ENCODE measurements at places on chromosomes 1 and 21.
A peak's percentile ranks its signal among the peaks of the same experiment; 100 is the strongest.

DNA sequence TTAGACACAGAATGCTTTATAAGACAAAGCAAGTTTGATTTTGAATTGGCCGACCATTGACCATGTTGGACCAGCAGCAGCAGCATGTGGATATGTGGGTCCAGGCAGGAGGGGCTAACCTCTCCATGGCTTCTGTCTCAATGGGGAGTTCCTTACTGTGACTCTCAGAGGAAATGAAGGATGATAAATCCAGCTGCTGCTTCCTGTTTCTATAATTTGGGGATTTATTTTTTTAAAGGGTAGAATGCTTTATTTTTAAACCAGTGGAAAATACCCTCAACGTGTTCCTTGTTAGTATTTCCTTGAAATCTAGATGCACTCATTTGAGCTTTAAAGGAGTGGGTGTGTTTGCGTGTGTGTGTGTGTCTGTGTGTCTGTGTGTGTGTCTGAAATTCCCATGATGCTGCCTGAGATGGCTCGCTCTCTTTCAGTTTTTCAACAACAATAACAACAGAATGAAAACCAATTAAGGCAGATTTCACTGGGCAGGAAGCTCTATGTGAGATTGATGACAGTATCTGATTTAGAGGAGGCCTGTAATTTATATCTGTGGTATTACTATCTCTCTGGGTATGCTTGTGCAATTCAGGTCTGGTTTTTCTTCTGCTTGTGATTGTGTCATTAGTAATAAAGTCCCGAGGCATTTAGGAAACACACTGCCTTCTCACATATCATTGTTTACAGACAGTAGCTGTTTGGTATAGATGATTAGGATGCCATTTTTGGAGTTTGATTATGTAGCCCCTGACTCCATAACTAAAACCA lies 86.1 kb upstream of the ZNF326 start:
- DNase-seq, result no peak

GRCh38 chr1:88595355-88596002 lies 88.6 kb upstream of the PKN2 start:
- DNase-seq, result no peak

GRCh38 chr1:91045284-91045683 lies 23.4 kb upstream of the ZNF644 start:
- DNase-seq, result no peak

GRCh38 chr1:151846686-151847237 lies 6.8 kb downstream of the THEM5 start:
- DNase-seq, result no peak

GRCh38 chr1:156136970-156137483 lies 16.4 kb upstream of the SEMA4A start:
- no peak for DNase-seq

- DNase-seq, result no peak
Observed at GRCh38 chr1:6969106-6969505, 183.9 kb downstream of the CAMTA1 start.

- no peak for DNase-seq
Observed at GRCh38 chr1:17886838-17887441, 131.8 kb downstream of the ACTL8 start.

DNA sequence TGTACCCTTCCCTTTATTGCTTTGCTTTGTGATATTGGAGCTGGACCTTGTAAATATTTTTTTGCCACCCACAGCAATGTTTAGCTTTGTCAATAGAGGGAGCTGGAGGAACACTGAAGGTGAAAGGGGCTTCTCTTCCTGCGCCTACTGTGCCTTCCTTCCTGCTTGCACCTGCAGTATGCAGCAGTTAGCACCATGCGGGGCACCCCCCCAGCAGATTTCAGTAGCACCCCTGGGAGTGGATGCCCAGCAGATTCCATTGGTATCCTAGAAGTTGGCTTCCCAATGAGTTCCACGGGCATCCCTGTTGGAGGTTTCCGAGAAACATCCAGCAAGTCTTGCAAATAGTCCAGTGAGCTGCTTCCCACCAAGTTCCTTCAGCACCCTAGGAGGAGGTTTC lies 25.6 kb downstream of the S100A10 start:
- no peak for DNase-seq

- no peak for DNase-seq
Observed at GRCh38 chr1:203287898-203288297, 17.4 kb upstream of the BTG2 start.

- DNase-seq, result no peak
Observed at GRCh38 chr1:43315481-43315880, 14.7 kb downstream of the TIE1 start.

- no peak for DNase-seq
Observed at GRCh38 chr21:46027851-46028493, 46.4 kb downstream of the COL6A1 start.

GRCh38 chr1:30311749-30312148 lies 411.6 kb downstream of the MATN1 start:
- no peak for DNase-seq

DNA sequence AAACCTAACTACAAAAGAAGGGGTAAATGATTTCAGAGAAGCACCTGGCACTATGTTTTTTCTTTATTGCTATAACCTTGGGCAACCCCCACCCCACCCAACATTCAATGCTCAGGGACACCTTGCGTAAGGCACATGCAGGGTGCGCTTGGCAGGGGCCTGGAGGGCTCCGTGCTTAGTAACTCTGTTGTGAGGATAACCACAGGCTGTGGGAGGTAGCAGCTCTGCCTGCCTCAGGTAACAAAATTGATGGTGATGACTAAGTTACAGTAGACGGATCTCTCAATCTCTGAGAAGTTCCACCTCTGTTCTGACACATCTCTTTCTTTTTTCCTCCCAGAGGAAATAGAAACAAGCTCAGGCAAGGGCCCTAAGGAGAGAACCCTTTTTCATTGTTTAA lies 8.7 kb upstream of the CCN1 start:
- no peak for DNase-seq

- DNase-seq, result no peak
Observed at GRCh38 chr1:3727042-3727824, 25.0 kb upstream of the CCDC27 start.

- no peak for DNase-seq
Observed at GRCh38 chr1:155131285-155131684, 3.6 kb downstream of the EFNA1 start.

GRCh38 chr1:222790115-222790514 lies 24.7 kb upstream of the DISP1 start:
- no peak for DNase-seq

DNA sequence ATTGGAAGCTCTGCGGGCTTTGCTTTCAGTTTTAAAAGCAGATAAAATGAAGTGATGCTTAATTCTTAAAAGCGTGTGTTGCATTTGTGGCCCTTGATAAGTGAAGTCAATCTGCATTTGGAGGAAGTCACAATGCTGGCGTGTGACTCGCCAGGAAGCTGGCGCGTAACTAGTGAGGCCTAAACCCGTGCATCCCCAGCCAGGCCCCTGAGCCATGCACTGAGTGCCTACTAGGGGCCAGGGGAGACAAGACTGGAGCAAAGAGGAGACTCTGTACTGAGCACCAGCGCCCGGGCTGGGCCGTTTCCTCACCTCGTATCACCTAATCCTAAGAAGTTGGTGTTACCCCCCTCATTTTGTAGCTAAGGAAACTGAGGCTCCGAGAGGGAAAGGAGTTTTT lies 4.6 kb upstream of the DDOST start:
- no peak for DNase-seq

GRCh38 chr1:55089683-55090082 lies 50.3 kb downstream of the PCSK9 start:
- no peak for DNase-seq

GRCh38 chr1:185215911-185216310 lies 58.9 kb downstream of the SWT1 start:
- no peak for DNase-seq

GRCh38 chr1:31381394-31382294 lies 8.8 kb upstream of the FABP3 start:
- DNase-seq, result peak; percentile 18

DNA sequence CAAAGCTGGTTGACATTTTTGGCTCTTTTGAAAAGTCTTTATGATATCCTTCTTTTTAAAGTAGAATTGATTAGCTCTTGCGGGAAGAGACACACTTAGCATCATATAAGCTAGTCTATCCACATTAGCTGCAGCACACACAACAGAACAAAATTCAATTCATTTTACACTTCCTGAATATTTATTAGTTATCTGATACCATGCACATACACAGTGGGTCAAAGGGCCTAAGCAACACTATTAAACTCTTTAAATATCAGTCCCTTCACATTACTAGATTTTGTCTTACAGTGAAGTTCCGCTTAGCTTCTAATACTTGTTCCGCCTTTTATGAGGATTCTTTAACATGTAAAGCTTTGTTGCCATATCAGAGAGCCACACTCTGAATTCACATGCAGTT lies 169.5 kb downstream of the CRB1 start:
- DNase-seq, result no peak

GRCh38 chr1:156664046-156664766 lies 13.0 kb downstream of the NES start:
- no peak for DNase-seq

GRCh38 chr1:239960366-239960765 lies 131.3 kb upstream of the FMN2 start:
- no peak for DNase-seq

- no peak for DNase-seq
Observed at GRCh38 chr1:41856944-41857285, 61.8 kb downstream of the HIVEP3 start.

GRCh38 chr1:29324771-29325351 lies 88.5 kb downstream of the PTPRU start:
- no peak for DNase-seq

DNA sequence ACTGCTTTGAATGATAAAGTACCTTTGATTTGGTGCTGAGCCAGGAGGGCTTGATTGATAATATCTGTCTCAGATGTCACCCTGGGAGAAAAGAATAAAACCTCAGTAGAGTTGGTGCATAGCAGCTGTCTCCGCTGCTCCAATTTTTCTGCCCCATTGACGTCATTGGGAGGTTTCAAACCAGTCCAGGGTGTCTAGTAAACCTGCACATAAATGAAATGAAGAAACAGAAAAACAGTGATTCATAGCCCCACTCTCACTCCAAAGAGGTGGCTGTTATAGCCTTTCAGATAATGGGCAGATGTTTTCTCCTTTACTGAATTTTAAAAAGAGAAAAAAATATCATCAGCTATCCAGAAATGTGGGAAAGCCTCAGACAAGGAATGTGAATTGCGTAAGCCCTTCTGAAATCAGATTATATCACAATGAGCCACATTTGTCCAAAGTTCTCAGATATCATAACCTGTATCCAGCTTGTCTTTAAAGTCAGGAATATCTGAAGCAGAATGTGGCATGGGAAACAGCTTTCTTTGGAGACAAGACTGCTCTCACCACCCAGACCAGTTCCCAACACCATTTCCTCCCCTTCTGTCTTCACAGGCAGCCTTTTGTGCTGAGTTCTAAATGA lies 351.3 kb upstream of the SGIP1 start:
- no peak for DNase-seq

DNA sequence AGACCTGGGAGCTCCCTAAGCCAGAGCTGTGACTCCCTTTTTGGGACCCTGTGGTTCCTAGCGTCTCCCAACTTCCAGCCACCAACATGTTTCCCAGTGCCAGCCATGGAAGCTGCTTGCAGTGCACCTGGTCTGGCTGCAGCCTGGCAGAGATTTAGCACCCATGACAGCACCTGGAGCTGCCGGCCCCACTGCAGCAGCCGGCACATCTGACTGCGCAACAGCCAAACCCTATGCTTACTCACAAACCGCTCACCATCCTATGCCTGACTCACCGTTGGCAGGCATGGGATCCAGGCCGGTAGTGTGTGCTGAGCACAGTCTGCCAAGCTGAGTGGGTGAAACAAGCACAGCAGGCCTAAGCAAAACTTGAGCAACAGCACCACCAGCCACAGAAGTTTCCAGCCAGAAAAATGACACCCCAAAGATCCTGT lies 435.9 kb upstream of the PRMT6 start:
- peak; percentile 1 for DNase-seq

- DNase-seq, result no peak
Observed at GRCh38 chr1:179876300-179876715, 1.3 kb downstream of the TOR1AIP2 start.

DNA sequence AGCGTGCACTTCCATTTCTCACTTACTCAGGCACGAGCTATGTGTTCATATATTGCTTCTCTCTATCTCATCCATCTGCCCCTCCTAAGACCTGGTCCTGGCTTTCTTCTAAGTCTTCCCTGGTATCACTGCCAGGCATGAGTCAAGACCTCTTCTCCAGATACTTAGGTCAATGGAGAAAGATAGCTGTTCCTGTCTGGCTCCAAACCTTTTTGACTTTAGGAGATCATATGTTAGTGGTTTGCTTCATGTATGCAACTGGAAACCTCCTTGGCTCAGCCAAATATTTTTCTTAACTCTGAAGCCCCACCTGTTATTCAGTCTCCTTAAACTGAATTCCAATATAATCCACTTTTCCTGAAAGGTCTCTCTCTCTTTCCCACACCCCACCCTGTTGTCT lies 211.6 kb upstream of the PTBP2 start:
- DNase-seq, result no peak

- no peak for DNase-seq
Observed at GRCh38 chr1:59669752-59670312, 144.9 kb upstream of the HOOK1 start.

GRCh38 chr1:223135176-223135942 lies 7.7 kb downstream of the TLR5 start:
- DNase-seq, result peak; percentile 18

DNA sequence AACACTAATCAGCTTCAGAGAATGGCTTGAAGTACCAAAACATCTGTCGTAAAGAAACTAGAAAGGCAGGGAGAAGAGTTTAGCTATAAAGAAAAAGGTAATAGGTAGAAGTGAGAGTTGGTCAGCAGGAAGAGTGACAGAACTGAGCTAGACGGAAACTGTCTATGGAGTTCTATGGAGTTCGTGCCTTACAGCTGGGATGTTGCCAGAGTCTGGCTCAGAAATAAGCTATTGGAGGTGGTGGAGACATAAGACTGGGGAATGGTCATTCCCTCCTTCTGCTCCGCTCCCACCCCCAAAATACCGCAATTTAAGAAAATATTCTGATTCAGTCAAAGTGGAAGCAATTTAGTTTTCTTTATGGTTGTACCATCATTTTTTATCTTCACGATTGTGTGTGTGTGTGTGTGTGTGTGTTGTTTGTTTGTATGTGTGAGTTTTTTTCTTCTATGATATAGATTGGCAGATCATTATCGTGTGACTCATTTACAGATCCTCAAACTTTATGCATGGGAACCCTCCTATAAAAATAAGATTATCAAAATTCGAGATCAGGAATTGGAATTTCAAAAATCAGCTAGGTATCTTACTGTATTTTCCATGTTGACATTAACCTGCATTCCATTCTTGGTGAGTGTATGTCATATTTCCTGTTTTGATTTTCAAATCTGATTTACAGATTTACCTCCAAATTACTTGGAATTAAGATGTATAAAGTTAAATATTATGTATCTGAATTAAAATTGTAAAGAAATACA lies 79.0 kb downstream of the HSPA13 start:
- no peak for DNase-seq

DNA sequence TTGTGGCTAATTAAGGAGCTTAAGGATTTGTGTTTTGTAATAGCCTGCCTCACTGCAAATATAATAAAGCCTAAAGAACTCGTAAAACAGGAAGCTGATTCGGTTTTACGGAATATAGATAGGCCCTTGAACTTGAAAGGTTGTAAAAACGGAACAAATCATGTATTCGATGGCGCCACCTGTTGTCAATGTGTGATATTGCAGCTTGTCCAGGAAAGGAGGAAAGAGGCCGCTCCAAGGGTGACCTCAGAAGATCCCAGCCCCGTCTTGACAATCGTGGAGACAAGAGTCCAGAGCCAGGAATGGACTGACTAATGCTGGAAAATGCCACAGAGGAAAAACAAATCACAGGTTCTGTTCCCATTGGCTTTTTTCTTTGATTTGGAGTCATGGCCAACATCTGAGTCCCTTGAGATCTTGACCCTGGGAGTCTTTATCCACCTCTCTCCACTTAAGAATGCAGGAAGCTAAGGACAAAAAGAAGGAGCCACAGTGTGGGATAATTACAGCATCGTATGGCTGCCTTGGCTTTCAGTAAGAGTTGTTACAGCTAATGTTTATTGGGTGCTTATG lies 7.0 kb upstream of the IGSF21 start:
- peak; percentile 40 for DNase-seq

Measured in GOT3 (cell line).